GM12878 (cell line): ENCODE measurements at places on chromosomes 1 and 21. TPM values are rescaled to one million over a fixed set of nuclear protein-coding genes. Genes with fewer than 3 reads are reported as not detected.

DNA sequence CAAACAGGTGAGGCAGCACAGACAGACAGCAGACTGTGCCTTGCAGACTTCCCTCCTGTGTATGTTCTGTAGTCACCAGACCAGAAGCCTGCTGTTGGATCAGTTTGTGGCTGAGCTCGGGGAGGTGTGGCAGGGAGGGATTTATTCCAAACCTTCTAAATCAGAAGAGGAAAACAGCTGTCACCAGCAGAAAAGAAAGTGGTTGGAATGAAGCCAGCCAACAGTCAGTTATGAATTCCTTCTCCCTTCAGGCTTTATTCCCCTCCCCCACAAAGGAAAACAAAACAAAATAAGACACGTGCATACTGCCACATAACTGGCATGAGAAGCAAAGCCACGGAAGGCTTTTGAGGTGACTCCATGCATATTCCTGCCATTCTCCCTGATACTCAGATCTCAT, 19.0 kb upstream of the PIGV start:
- H3K4me1 ChIP-seq = peaks cover 7% of the 10 kb centered on the region; the same call in 1 of the 2 replicates
- no peak overlapping the region for H3K4me3 ChIP-seq
- DNase-seq = no peak
- no peaks in the 10 kb centered on the region for H3K27me3 ChIP-seq
- H3K36me3 ChIP-seq = peaks cover 51% of the 10 kb centered on the region
- no peak overlapping the region for H3K27ac ChIP-seq

- H3K4me1 ChIP-seq = no peaks in the 10 kb centered on the region
- no peak for DNase-seq
- H3K27ac ChIP-seq = no peak overlapping the region
- no peaks in the 10 kb centered on the region for H3K36me3 ChIP-seq
- H3K27me3 ChIP-seq = no peaks in the 10 kb centered on the region
These were observed 136.8 kb downstream of the NOS1AP start for GRCh38 chr1:162206300-162206699.

DNA sequence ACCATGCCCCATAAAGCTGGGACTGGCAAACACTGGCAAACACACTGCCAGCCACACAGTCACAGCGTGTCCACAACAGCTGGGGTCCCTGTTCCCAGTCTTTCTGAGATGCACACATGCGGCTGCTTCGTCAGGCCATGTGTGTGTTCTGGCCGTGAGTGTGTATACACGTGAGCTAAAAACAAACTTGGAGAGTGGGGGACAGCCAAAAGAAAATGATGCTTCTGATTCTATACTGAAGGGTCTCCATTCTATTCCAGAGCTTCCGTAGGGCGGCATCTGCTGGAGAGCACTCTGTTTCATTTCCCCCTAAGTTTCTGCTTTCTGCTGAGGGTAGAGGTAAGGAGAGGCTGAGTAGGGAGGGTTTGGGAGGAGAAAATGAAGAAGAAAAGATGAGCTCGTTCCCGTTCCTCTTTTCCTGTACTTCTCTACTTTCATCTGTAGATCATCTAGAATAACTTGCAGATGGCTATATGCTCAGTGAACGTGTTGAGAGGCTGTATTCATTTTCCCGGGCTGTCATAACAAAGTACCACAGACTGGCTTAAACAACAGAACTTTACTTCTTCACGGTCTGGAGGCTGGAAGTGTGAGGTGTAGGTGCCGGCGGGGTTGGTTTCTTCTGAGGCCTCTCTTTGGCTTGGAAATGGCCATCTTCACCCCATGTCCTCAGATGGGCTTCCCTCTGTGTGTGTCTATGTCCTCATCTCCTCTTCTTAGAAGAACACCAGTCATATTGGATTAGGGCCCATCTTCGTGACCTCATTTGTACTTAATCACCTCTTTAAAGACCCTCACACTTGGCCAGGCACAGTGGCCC, 151.6 kb downstream of the TOMM20 start:
- no peak overlapping the region for H3K4me3 ChIP-seq
- H3K36me3 ChIP-seq = no peaks in the 10 kb centered on the region
- H3K27me3 ChIP-seq = no peaks in the 10 kb centered on the region
- peaks cover 84% of the 10 kb centered on the region for H3K4me1 ChIP-seq
- H3K27ac ChIP-seq = peak overlapping the region; percentile 98

- H3K4me1 ChIP-seq = no peaks in the 10 kb centered on the region
- H3K4me3 ChIP-seq = no peak overlapping the region
- no peaks in the 10 kb centered on the region for H3K36me3 ChIP-seq
- no peaks in the 10 kb centered on the region for H3K27me3 ChIP-seq
- no peak for DNase-seq
These were observed 11.8 kb downstream of the RCAN1 start for GRCh38 chr21:34603002-34603709.

DNA sequence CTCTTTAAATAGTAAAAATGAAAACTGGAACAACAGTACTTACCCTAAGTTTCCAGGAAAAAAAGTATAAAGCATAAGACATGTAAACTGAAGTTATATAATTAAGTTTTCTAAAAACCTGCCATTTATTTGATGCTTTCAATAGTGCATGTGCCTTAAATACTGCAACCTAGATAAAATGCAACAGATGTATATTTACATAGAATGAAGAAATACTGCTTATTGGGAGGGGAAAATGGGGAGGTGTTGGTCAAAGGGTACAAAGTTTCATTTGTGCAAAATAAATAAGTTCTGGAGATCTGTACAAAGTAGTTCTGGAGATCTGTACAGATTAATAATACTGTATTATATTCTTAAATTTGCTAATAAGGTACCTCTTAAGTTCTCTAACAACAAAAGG, 68.6 kb downstream of the PRPF38A start:
- H3K27ac ChIP-seq = no peak overlapping the region
- H3K4me3 ChIP-seq = no peak overlapping the region
- no peak for DNase-seq
- H3K4me1 ChIP-seq = no peaks in the 10 kb centered on the region

- H3K4me3 ChIP-seq = no peak overlapping the region
- no peaks in the 10 kb centered on the region for H3K36me3 ChIP-seq
- no peak overlapping the region for H3K27ac ChIP-seq
- DNase-seq = no peak
- no peaks in the 10 kb centered on the region for H3K27me3 ChIP-seq
These were observed 336.3 kb downstream of the PBX1 start for GRCh38 chr1:164895026-164895912.

GRCh38 chr1:57262472-57262871, 161.4 kb downstream of the DAB1 start:
- no peak for DNase-seq
- no peaks in the 10 kb centered on the region for H3K27me3 ChIP-seq
- no peak overlapping the region for H3K4me3 ChIP-seq
- no peaks in the 10 kb centered on the region for H3K4me1 ChIP-seq
- H3K27ac ChIP-seq = no peak overlapping the region

DNA sequence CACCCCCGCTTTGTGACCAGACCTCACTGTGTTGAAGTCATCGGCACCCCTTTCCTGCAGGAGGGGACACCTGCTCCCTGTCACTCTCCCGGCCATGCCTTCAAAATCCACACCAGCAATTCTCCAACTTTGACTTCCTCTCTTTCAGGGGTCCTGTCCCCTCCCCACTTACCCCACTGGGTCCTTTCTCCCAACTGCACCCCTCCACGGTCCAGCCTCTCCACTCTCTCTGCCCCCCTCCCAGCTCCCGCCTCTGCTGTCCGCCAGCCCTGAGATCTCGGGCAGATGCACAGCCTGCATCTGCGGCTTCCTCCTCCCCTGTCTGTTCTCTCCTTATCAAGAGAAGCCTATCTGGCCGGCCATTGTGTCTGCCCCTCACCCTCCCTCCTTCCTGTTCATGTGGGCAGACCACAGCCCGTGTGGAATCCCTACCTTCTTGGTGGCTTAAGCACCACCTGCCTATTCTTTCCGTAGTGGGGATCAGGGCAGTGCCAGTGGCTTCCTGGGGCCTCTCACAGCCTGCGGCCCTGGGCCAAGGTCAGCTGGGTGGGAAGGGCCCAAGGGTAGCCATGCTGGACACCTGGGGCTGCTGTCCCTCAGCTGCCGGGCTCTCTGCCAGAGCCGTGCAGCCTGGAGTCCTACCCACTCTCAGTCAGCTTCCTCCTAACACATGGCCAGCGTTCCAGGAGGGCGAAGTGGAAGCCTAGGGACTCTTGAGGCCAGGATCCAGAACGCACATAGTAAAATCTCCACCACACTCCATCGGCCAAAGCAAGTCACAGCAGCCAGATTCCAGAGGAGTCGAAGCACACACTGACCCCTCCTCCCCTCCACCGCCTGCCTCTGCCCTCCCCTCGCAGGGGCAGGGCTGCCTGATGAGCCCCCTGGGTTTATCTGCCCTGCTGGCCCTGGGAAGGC, 5.1 kb upstream of the HES4 start:
- no peaks in the 10 kb centered on the region; the same call in 1 of the 2 replicates for H3K27me3 ChIP-seq
- H3K27ac ChIP-seq = no peak overlapping the region
- no peak overlapping the region for H3K4me3 ChIP-seq
- peaks cover 26% of the 10 kb centered on the region for H3K4me1 ChIP-seq
- no peaks in the 10 kb centered on the region for H3K36me3 ChIP-seq

DNA sequence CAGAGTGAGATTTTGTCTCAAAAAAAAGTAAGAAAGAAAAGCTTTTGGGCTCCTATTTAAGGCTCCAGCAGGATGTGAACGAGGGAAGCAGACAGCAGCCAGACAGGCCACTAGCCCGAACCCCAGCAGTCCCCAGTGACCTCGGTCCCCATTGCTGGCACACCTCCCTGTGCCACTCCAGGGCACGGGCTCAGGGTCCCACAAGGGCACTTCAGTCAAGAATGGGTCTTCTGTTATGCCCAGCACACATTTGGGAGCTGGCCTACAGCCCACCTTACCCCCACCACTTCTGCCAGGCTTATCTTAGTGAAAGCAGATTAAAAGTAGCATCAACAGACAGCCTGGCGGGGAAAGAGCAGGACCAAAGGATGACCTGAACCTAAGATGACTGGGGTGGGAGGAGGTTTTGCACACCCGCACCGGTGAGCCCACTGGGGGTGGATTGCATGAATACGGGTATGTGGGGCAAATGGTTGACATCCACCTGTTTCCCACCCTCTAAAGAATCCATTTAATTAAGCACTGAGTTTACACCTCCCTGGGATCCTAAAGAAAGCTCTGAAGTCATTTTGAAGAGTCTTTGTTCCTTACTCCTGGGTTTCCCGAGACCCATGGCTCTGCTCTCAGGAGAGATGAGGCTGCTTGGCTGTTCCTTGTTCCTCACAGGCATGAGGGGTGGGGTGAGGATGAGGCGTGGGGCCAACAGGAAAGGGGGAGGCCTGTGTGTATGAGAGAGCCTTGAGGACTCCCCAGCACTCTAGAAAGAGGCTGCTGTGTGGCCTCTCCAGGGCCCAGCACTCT, 4.7 kb downstream of the CHI3L1 start:
- H3K4me1 ChIP-seq = 0 out of 2 replicates have a peak, but pooled peaks cover 2% of the 10 kb centered on the region
- H3K36me3 ChIP-seq = no peaks in the 10 kb centered on the region
- no peaks in the 10 kb centered on the region for H3K27me3 ChIP-seq
- no peak for DNase-seq

GRCh38 chr1:21229246-21230000, 52.7 kb upstream of the EIF4G3 start:
- H3K36me3 ChIP-seq = peaks cover 14% of the 10 kb centered on the region

GRCh38 chr1:181181792-181182585, 93.5 kb downstream of the IER5 start:
- H3K36me3 ChIP-seq = no peaks in the 10 kb centered on the region
- DNase-seq = no peak
- no peaks in the 10 kb centered on the region for H3K27me3 ChIP-seq

DNA sequence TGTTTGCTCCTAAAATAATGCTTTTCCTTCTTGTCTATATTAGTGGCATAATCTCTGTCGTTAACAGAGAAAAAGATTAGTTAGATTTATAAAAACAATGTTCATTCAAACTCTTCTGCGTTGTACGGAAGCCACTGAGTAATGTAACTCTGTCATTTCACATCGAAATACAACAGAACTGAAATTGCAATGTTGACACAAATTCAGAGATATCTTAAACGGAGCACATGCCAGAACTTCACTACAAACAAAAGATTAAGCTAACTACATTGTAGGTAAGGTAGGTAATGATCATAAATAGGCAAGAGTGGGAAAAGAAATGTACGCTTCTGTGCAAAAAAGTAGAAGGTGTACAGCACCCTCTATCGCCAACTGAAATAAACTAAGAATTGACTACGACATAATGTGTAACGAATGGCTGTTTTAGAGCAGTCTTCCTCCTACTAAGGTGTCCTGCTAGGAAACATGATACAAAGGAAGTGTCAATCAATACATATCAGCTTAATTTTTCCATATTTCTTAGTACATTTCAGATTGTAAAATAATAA, 56.6 kb downstream of the PCNX2 start:
- DNase-seq = no peak
- H3K36me3 ChIP-seq = no peaks in the 10 kb centered on the region
- no peaks in the 10 kb centered on the region for H3K27me3 ChIP-seq

DNA sequence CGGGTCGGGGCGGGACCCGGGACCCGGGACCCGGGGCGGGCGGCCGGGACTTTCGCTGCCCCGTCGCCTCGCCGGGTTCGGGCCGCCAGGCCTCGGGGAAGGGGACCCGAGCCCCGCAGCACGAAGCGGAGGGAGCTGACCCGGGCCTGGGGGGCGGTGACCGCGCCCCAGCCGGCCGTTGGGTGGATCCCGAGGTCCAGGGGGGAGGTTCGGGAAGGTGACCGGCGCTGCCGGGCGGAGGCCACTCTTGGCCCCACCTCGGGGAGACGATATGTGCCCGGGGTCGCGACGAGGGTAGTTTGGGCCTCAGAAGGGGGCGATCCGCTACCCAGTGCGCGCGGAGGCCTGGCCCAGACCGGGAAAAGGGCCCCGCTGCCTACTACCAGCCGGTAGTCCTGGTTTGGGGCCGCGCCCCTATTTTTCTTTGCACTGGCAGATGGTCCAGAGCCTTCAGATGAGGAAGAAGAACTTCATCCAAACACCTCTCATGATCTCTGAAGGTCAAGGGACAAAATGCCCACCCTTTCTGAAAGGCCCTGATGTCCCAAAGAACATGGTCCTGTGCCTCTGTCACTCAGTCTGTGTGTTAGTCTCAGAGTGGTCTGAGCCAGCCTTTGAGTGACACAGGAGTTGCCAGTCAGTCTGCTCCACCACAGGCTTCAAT, 766 bp downstream of the AGO4 start:
- H3K27ac ChIP-seq = peak overlapping the region; percentile 58
- no peaks in the 10 kb centered on the region for H3K36me3 ChIP-seq
- peak overlapping the region; percentile 76 for H3K4me3 ChIP-seq
- H3K4me1 ChIP-seq = peaks cover 6% of the 10 kb centered on the region
- no peak for DNase-seq
- H3K27me3 ChIP-seq = no peaks in the 10 kb centered on the region

DNA sequence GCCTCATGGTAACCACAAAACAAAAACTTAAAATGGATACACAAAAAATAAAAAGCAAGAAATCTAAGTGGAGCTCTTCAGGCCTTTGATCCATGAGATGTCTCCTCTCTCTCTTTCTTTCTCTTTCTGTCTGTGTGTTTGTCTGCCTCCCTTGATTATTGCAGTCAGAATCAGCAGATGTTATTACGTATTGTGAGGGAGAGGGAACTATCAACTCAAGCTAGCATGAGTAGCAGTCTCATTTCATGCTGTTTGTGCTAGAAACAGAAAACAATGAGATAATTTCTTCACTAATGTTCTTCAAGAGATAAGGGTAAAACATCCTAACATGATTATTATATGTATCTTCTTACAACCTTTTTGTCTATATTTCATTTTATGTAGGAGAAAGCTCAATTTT, 103.7 kb upstream of the PDC start:
- no peak for DNase-seq
- H3K36me3 ChIP-seq = no peaks in the 10 kb centered on the region
- H3K4me3 ChIP-seq = no peak overlapping the region
- no peaks in the 10 kb centered on the region for H3K4me1 ChIP-seq

The B3GALNT2 gene
- 15.6 and 16.8 TPM in 2 replicates for total RNA-seq

The HSD3B1 gene
- total RNA-seq = not detected in 2 replicates

The OR10J4 gene
- total RNA-seq = not detected in 2 replicates

The GIPC2 gene
- total RNA-seq = 0.08 and 0.11 TPM in 2 replicates
